Tracheal epithelial cell (primary cell): ENCODE measurements at places on chromosomes 1 and 21. TPM values are rescaled to one million over a fixed set of nuclear protein-coding genes. Genes with fewer than 3 reads are reported as not detected.

The CD52 gene
- total RNA-seq: not detected in 2 replicates

The VANGL1 gene
- total RNA-seq: 15.7 and 24.1 TPM in 2 replicates

The SPRR2A gene
- total RNA-seq: 1.9 and 3.0 TPM in 2 replicates

The ATP1B1 gene
- 37.5 and 43.9 TPM in 2 replicates for total RNA-seq

The LORICRIN gene
- not detected in 2 replicates for total RNA-seq

The LIN28A gene
- not detected in 2 replicates for total RNA-seq

The EPHA8 gene
- total RNA-seq: not detected in 2 replicates

The GPR153 gene
- 16.4 and 41.1 TPM in 2 replicates for total RNA-seq

The ANGPTL1 gene
- total RNA-seq: not detected in 2 replicates

The SPAG17 gene
- total RNA-seq: 0.43 and 1.7 TPM in 2 replicates

The REN gene
- not detected in 2 replicates for total RNA-seq

The CELA2B gene
- not detected in 2 replicates for total RNA-seq

The BGLAP gene
- total RNA-seq: 0.24 TPM in 1 of 2 replicates, not detected in the other

The BCAS2 gene
- 48.7 and 52.4 TPM in 2 replicates for total RNA-seq

The TFF1 gene
- total RNA-seq: not detected in 2 replicates

The MPL gene
- not detected in 2 replicates for total RNA-seq

The CERS2 gene
- 91.1 and 114 TPM in 2 replicates for total RNA-seq

The ASCL5 gene
- total RNA-seq: 0.21 TPM in 1 of 2 replicates, not detected in the other

The GJA8 gene
- not detected in 2 replicates for total RNA-seq
